ENCODE measurements at places on chromosomes 6 and 20.

DNA sequence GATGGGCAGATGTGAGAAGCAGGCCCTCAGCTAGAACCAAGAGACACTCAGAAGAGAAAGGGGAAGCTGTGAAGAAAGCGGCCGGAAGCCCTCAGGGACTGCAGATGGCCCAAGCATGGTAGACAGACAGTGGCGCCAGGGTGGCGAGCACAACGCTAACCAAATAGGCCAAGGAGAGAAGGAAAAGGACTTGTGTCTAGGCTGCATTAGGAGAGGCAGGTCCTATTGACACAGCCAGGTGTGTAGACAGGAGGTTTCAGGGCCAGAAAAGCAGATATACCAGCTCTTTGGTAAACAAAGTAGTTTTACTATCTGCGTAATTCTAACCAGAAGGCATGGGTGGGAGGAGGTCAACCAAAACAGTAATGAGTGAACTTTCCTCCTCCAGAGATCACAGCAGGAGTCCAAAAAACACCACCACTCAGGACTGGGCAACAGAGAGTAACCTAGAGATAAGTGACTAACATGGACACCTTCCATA lies 15.8 kb upstream of the MAP7 start:
- no peak for DNase-seq

- no peak for DNase-seq
These were observed 128.9 kb downstream of the CLIC5 start for GRCh38 chr6:45886776-45887175.

DNA sequence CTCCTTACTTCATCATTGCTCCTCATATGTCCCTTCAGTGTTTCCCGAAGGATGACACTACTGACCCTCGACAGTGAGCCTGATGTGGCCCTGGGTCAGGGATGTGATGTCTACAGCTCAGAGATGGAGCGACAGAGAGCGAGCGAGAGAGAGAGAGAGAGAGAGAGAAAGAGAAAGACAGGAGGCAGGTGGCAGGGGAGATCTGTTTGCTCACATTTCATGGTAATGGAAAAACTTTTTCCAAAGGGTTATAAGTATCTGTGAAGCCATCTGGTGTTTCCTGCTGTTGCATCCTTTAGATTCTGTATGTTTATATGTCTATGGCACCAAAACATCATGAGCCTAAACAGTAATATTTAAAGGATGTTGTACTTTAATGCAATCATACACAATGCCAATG lies 77.2 kb downstream of the PPP1R3G start:
- no peak for DNase-seq

GRCh38 chr20:36895036-36895435 lies 19.1 kb downstream of the TLDC2 start:
- no peak for DNase-seq

DNA sequence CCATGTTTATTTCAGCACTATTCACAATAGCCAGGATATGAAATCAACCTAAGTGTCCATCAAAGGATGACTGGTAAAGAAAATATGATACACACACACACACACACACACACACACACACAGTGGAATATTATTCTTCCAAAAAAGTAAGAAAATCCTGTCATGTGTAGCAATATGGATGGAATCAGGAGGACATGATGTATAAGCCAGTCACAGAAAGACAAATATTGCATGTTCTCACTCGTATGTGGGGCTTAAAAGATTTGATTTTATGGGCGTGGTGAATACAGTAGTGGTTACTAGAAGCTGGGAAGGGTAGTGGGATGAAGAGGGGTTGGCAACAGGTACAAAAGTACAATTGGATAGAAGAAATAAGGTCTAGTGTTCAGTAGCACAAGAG lies 207.0 kb upstream of the PRDM1 start:
- DNase-seq: no peak

- no peak for DNase-seq
These were observed 209.3 kb upstream of the CDH4 start for GRCh38 chr20:61042506-61043385.

GRCh38 chr20:1154691-1155090 lies 30.1 kb downstream of the TMEM74B start:
- no peak for DNase-seq

GRCh38 chr6:147322299-147323162 lies 118.3 kb downstream of the STXBP5 start:
- no peak for DNase-seq

GRCh38 chr6:82372656-82373055 lies 9.0 kb downstream of the TPBG start:
- no peak for DNase-seq

GRCh38 chr6:151098166-151098565 lies 141.6 kb upstream of the AKAP12 start:
- DNase-seq: no peak

DNA sequence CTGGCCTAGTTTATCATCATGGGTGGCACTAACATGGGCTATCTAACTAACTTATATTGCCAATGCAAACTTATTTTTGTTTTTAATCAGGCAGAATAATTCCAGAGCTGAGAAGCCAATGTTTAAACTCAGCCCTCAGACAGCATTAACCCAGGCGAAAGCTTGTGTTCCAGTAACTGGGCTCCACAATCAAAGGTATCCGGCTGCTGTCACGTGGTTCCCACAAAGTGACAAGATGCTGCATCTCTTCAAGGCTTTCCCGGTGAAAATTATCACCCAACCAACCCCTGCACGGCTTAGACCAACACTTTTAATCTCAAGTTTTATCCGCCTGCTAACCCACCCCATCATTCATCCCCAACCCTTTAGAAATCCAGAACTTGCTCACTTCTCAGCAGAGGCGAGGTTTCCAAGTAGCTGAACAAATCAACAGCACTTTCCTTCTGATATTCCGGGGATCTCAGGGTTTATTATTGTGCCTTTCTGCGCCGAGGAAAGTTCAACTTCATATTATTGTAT lies 885 bp downstream of the MTCL3 start:
- peak; percentile 28 for DNase-seq

DNA sequence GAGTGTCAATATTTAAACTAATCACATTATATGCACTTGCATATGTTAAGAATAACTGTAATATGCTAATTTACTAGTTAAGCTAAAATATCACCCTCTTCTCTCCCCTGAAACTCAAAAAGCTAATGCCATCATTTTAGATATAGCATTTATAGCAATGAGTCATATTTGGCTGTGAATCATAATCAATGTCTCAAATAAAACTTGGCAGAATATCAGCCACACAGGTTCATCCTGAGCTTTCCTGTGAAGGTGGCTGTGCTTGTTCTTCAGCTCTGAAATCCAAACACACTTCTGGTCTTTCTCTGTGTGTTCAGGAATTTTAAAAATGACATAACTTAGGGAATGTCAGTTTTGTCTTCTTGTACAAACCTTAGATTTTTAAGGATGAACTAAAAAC lies 12.8 kb upstream of the PNRC1 start:
- no peak for DNase-seq

DNA sequence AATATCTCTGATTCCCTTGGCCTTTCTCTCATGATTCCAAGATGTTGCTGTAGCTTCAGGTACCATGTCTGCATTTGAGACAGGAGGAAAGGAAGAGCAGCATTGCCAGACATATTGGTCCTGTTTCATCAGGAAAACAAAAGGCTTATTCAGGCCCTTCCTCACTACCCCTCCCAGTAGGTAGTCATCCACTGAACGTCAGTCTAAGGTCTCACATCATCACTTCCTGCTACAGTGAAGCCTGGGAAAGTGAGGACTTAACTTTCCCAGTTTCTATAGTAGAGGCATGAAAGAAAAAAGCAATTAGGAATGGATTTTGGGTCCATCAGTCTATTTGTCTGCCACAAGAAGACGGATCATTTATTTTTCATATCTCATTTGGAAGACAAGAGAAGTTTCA lies 85.7 kb upstream of the SOX4 start:
- DNase-seq: no peak

- no peak for DNase-seq
These were observed 36.5 kb upstream of the MPC1 start for GRCh38 chr6:166419286-166419685.

DNA sequence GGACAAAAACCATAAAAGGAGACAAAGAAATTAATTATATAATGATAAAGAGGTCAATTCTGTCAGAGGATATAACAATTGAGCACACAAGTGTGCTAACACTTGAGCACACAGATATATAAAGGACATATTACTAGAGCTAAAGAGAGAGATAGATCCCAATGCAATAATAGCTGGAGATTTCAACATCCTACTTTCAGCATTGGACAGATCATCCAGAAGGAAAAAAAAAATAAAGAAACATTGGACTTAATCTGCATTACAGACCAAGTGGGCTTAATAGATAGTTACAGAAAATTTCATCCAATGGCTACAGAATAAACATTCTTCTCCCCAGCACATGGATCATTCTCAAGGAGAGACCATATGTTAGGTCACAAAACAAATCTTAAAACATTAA lies 9.9 kb downstream of the VNN1 start:
- no peak for DNase-seq

DNA sequence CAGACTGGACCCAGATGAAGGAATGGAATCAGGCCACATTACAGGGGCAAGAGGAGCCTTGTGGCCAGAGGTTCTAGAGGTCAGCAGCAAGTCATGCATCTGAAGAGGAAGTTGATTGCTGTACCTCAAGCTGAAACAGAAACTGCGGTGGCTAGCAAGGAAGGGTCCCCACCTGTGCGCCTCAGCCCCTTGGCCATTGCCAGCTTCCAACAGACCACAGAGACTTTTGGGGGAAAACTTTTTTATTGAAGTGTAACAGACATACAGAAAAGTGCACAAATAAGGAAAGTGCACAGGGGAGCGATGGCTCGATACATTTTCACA lies 26.8 kb upstream of the SLC9A8 start:
- no peak for DNase-seq

- peak; percentile 39 for DNase-seq
These were observed at the start of gene TGIF2 for GRCh38 chr20:36573103-36573797. Gene TGIF2, plus strand, starts transcription at chr20:36573597. Its CDS starts 5,178 bp downstream, at chr20:36578775.

DNA sequence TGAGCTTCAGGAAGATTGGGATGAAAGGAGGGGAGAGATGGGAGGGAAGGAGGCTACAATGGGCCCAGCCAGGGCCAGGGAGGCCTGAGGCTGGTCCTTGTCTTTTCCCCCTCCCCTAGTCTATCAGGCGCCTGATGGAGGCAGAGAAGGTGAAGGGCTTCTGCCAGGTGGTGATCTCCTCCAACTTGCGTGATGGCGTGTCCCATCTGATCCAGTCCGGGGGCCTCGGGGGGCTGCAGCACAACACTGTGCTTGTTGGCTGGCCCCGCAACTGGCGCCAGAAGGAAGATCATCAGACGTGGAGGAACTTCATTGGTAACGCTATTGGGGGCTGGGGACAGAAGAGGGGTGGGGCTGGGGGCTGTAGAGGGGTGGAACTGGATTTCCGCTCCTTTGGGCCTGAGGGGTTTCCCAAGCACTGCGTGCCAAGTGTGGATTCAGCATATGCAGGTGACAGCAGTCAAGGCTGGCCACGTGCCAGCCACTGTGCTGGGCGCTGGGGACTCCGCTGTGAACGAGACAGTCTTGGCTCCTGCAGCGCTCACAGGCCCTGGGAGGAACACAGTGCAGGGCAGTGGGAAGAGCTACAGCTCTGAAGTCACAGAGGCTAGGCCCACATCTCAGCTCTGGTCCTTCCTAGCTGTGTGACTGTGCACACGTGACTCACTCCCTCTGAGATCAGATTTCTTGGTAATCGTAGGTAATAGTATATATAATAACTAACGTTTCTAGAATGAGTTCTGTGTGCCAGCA lies 22.7 kb downstream of the SLC12A5 start:
- peak; percentile 82 for DNase-seq

DNA sequence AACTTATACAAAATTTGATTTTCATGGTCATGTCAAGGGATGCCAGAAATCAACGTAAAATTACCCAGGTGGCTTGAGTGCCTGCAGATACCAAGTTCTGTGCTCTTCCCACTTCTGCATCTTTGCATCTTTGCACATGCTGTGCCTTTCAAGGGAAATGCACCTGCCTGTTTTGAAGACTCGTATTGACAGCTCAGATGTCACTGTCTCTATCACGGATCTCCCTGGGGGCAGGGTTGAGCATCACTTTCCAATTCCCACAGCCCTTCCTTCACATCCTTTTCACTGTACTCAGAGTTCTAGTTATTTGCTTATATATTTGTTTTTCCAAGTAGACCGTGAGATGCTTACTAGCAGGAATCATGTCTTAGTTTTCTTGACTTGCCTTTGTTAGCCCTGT lies 274.2 kb downstream of the CDH26 start:
- no peak for DNase-seq

DNA sequence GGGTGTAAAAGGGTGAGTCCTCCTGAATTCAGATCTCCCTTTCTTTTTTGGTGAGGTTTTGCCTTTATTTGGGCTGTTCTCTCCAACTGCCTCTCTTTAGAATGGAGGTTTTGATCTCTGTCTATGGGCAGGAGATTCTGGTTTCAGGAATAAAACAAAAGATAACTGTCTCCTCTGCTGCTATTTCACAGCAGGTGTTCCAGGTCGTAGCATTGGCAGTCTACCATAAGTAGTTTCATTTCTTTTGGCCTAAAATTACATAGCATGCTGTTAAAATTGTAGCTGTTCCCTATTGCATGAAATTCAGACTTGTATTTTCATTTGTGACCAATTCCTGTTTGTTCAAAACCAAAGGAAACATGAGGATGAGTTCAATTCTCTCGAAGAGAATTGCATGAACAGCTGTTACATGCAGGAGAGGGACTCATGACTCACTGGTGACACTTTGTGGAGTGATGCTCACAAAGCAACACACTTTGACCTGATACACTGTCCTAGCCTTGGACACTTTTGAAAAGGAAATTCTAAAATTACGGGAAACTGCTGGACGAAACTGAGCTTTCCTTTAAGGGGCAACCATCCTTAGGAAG lies 76.8 kb upstream of the SIRPG start:
- no peak for DNase-seq

DNA sequence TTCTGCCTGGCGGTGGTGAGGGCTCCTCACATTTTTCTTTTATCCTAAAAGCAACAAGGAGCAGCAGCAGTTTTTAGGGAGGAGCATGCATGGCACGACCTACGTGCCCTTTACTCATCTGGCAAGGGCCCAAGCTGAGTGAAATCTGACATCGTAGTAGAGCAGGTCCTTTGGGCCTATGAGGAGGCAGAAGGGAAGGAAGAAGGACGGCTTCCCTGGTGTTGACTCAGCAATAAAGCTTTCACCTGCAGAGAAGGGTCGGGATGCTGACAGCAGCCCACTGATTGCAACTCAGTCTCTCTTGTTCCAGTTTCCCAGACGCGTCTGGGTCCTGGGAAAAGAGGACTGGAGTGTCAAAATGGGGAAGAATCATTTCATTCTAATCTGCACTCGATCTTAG lies 409.1 kb upstream of the AGPAT4 start:
- DNase-seq: no peak

- no peak for DNase-seq
These were observed 41.2 kb downstream of the ZC3H12D start for GRCh38 chr6:149443411-149444181.

DNA sequence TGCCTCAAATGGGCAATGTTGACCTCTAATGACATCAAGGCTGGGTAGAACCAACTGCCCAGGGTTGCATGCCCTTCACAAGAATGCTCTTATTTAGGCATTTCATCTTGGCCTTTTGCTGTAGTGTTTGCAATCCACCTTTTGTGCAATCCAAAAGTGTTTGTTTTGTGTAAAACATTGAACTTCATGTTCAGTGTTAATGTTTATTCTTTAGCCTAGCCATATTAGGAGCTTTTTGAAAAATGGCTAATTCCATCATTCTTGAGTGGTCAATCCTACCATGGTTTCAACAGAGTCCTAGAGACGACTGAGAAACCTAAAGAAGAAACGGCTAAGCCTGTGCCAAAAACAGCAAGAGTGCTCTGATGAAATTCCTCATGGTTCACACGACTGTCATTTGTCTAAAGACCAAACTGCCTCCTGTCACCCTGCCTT lies 279.6 kb upstream of the PRDM1 start:
- no peak for DNase-seq

Measured in NCI-H2081 (cell line).